Epithelial cell of alveolus of lung (primary cell): ENCODE measurements at places on chromosomes 1 and 21. TPM values are rescaled to one million over a fixed set of nuclear protein-coding genes. Genes with fewer than 3 reads are reported as not detected.

Gene CHRM3
- total RNA-seq, result 0.13 and 3.8 TPM in 2 replicates

Gene ANKRD34A
- total RNA-seq, result 0.24 and 1.0 TPM in 2 replicates

Gene CD2
- not detected in 2 replicates for total RNA-seq

Gene LCE3E
- not detected in 2 replicates for total RNA-seq

Gene NEXN
- 9.1 and 10.9 TPM in 2 replicates for total RNA-seq

Gene PCBP3
- total RNA-seq, result 0.65 and 16.0 TPM in 2 replicates

Gene ST6GALNAC3
- 4.7 and 7.4 TPM in 2 replicates for total RNA-seq

Gene TMEM79
- 2.5 and 6.6 TPM in 2 replicates for total RNA-seq

Gene CELA2A
- total RNA-seq, result not detected in 2 replicates

Gene SELENBP1
- total RNA-seq, result 27.0 and 118 TPM in 2 replicates

Gene FRRS1
- 5.0 and 7.4 TPM in 2 replicates for total RNA-seq

Gene PCSK9
- 1.8 and 40.5 TPM in 2 replicates for total RNA-seq

Gene DYNLT5
- 0.78 TPM in 1 of 2 replicates, not detected in the other for total RNA-seq

Gene MAN1A2
- total RNA-seq, result 25.6 and 28.8 TPM in 2 replicates

Gene C8B
- not detected in 2 replicates for total RNA-seq

Gene ANKRD65
- total RNA-seq, result 3.1 and 4.1 TPM in 2 replicates

Gene TBX19
- 0.26 and 0.96 TPM in 2 replicates for total RNA-seq

Gene AGTRAP
- 69.1 and 140 TPM in 2 replicates for total RNA-seq

Gene AK4
- 19.3 and 24.8 TPM in 2 replicates for total RNA-seq

Gene NUDT4B
- total RNA-seq, result 36.4 and 38.8 TPM in 2 replicates

Gene ATP1A4
- not detected in 2 replicates for total RNA-seq

Gene PROX1
- under 0.01 and 0.32 TPM in 2 replicates for total RNA-seq

Gene ADAMTS5
- total RNA-seq, result 0.65 and 55.5 TPM in 2 replicates

Gene CR1L
- not detected in 2 replicates for total RNA-seq

Gene BATF3
- 3.9 and 9.8 TPM in 2 replicates for total RNA-seq

Gene NR1I3
- total RNA-seq, result not detected in 2 replicates

Gene STUM
- not detected in 2 replicates for total RNA-seq

Gene LDLRAD1
- total RNA-seq, result not detected in 2 replicates

Gene OR13G1
- not detected in 2 replicates for total RNA-seq

Gene PRXL2B
- total RNA-seq, result 16.2 and 19.4 TPM in 2 replicates

Gene PKLR
- total RNA-seq, result not detected in 2 replicates

Gene GPR137B
- total RNA-seq, result 7.3 and 14.2 TPM in 2 replicates

Gene GALNT2
- total RNA-seq, result 72.7 and 85.6 TPM in 2 replicates

Gene LRRN2
- under 0.01 TPM in 1 of 2 replicates, not detected in the other for total RNA-seq

Gene ETV3L
- total RNA-seq, result not detected in 2 replicates

Gene GPR52
- total RNA-seq, result not detected in 2 replicates

Gene FCRL5
- total RNA-seq, result not detected in 2 replicates

Gene PTPRC
- not detected in 2 replicates for total RNA-seq

Gene NECTIN4
- 0.65 and 0.72 TPM in 2 replicates for total RNA-seq

Gene SLC44A5
- total RNA-seq, result 0.08 and 0.52 TPM in 2 replicates

Gene CFHR1
- total RNA-seq, result not detected in 2 replicates

Gene CCDC17
- total RNA-seq, result 0.26 and 3.1 TPM in 2 replicates

Gene LRRC38
- total RNA-seq, result 0.39 TPM in 1 of 2 replicates, not detected in the other

Gene OR2G6
- not detected in 2 replicates for total RNA-seq

Gene PRRX1
- 40.6 and 51.3 TPM in 2 replicates for total RNA-seq

Gene KCNA3
- total RNA-seq, result 0.64 and 0.91 TPM in 2 replicates

Gene RSPH1
- not detected in 2 replicates for total RNA-seq

Gene ECE1
- 110 and 200 TPM in 2 replicates for total RNA-seq

Gene PDE9A
- total RNA-seq, result 4.1 and 6.9 TPM in 2 replicates

Gene MROH9
- not detected in 2 replicates for total RNA-seq

Gene OTUD3
- total RNA-seq, result 0.78 and 2.2 TPM in 2 replicates

Gene MPL
- total RNA-seq, result not detected in 2 replicates

Gene ZNF683
- not detected in 2 replicates for total RNA-seq
